ENCODE measurements at places on chromosomes 7 and 10. TPM values are rescaled to one million over a fixed set of nuclear protein-coding genes. Genes with fewer than 3 reads are reported as not detected.

SPDYE9 gene
- polyA plus RNA-seq, result not detected

TRPV5 gene
- polyA plus RNA-seq, result not detected

ZNF365 gene
- polyA plus RNA-seq, result 4.4 TPM

FRMPD2 gene
- polyA plus RNA-seq, result 0.06 TPM

NPSR1 gene
- not detected for polyA plus RNA-seq

Measured in esophagus (tissue), 2 donors.